ENCODE measurements at places on chromosomes 1 and 21. TPM values are rescaled to one million over a fixed set of nuclear protein-coding genes. Genes with fewer than 3 reads are reported as not detected.
A peak's percentile ranks its signal among the peaks of the same experiment; 100 is the strongest.

The ATP6V1G3 gene
- not detected for total RNA-seq

DNA sequence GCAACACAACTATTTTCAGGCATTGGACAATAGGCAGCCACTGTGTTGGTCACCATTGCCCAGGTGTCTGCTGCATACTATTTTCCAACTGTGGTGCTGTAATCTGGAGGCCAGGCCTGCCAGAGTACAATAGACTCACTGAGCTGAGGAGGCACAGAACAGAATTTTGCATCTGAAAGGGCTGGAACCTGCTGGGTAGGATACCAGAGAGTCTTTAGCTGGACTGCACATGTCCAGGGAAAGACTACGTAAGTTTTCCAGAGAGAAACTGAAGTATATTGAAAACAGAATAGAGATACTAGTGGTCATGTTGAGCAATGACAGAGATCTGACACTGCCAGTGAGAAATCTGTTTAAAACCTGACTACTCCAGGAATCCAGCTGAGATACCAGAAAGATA, 200.8 kb downstream of the RASAL2 start:
- DNase-seq = no peak

- DNase-seq = no peak
Observed at GRCh38 chr1:160264795-160265307, 2.5 kb upstream of the DCAF8 start.

DNA sequence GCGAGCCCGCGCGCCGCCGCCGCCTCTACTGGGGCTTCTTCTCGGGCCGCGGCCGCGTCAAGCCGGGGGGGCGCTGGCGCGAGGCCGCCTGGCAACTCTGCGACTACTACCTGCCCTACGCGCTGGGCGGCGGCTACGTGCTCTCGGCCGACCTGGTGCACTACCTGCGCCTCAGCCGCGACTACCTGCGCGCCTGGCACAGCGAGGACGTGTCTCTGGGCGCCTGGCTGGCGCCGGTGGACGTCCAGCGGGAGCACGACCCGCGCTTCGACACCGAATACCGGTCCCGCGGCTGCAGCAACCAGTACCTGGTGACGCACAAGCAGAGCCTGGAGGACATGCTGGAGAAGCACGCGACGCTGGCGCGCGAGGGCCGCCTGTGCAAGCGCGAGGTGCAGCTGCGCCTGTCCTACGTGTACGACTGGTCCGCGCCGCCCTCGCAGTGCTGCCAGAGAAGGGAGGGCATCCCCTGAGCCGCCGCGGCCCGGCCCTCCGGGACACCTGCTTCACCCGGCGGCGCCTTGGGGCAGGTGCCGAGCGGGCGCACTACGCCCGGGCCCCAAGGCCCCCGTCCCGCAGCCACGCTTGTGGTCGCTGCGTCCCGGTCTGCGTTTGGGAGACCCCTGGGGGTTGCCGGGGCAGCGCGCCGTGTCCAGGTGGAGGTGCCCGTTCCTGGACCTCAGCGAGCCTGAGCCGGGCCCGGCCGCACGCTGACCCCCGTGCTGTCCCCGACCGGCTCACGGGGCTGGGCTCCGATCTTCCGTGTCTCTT, 944 bp downstream of the B3GALT6 start:
- no peak for DNase-seq

The BSND gene
- not detected for total RNA-seq

- DNase-seq = no peak
Observed at GRCh38 chr1:55464550-55464949, 249.4 kb upstream of the USP24 start.

The ASCL5 gene
- total RNA-seq = not detected

DNA sequence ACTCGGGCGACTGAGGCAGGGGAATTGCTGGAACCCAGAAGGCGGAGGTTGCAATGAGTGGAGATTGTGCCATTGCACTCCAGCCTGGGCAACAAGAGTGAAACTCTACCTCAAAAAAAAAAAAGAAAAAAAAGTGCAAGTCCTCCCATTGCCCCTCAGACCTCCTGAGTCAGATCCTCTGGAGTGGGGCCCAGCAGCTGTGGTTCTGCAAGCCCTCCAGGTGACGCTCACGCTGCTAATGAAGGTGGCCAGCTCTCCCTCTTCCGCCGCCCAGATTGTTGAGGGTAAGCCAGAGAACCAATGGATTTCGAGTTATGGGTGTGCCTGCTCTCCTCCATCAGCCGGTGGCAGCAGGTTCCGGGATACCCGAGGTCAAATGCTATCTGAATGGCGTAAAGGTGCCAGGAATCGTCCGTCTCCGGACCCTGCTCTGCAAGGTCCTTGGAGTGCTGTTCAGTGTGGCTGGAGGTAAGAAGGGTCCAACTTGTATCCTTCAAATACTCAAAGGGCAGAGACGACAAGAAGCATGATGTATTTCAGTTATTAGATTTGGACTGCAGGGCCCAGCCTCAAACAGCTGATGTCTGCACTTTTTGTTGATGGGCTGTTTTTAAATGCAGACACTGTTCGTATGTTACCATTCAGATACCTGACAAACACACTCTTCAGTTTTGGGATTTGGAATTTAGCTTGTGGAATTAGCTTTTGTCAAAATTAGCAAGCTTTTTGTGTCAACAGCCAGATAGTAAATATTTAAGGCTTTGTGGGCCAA, 17.6 kb downstream of the CLCN6 start:
- peak; percentile 46 for DNase-seq

The THEM5 gene
- total RNA-seq = not detected

All from sciatic nerve (tissue), 2 donors.